ENCODE measurements at places on chromosomes 13 and 19. TPM values are rescaled to one million over a fixed set of nuclear protein-coding genes. Genes with fewer than 3 reads are reported as not detected.

Gene DPP9
- 29.8 TPM for total RNA-seq

Gene KLK11
- total RNA-seq = not detected

Gene TRPC4
- total RNA-seq = 0.32 TPM

Gene SH2D3A
- total RNA-seq = 0.61 TPM

Gene VSTM2B
- total RNA-seq = not detected

Gene EIF3K
- total RNA-seq = 277 TPM

Gene DPY19L3
- 9.4 TPM for total RNA-seq

Gene ZNF780B
- total RNA-seq = 7.5 TPM

Gene ICAM1
- 7.1 TPM for total RNA-seq

All from epithelial cell of umbilical artery (primary cell).